ENCODE measurements at places on chromosomes 1 and 21.
A peak's percentile ranks its signal among the peaks of the same experiment; 100 is the strongest.

DNA sequence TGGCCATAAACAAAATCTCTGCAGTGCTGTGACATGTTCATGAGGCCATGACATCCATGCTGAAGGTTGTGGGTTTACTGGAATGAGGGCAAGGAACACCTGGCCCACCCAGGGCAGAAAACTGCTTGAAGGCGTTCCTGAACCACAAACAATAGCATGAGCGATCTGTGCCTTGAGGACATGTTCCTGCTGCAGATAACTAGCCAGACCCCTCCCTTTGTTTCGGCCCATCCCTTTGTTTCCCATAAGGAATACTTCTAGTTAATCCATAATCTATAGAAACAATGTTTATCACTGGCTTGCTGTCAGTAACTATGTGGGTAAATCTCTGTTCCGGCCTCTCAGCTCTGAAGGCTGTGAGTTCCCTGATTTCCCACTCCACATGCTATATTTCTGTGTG lies 28.9 kb upstream of the ABCD3 start:
- DNase-seq = no peak

DNA sequence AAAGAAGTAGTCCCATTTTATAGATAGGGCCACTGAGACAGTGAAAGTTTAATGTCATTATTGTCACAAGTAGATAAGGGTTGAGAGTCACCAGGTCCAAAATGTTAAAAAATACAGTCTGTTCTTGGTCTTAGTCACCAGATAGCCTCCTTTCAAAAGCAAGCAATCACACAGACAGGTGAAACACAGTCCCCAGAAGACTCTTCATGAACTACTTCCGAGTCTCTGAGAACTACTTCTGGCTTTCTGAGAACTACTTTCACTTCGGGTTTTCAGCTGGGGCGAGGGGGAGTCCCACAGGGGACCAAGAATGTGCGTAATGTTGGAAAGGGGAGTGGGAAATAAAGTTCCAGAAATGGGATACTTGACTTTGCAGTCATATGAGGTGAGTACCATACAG lies 143.2 kb downstream of the HHIPL2 start:
- DNase-seq = no peak

DNA sequence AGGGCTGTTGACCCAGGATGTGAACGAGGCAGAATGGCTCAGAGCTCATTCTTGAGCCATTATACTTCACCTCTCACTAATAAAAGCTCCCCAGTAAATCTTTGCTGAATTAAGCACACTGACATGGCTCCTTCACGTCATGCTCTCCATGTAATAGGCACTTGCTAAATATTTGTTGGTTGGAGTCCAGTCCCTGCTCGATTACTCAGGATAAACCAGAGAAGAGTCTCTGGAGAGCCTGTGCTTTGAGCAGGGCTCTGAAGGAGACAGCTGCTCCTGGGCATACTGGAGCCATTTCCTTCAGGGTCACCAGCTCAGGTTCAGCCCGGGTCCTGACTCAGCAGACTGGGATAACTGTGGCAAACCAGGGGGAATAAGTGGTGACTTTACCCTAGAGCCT lies 46.9 kb downstream of the HLX start:
- peak; percentile 82 for DNase-seq

DNA sequence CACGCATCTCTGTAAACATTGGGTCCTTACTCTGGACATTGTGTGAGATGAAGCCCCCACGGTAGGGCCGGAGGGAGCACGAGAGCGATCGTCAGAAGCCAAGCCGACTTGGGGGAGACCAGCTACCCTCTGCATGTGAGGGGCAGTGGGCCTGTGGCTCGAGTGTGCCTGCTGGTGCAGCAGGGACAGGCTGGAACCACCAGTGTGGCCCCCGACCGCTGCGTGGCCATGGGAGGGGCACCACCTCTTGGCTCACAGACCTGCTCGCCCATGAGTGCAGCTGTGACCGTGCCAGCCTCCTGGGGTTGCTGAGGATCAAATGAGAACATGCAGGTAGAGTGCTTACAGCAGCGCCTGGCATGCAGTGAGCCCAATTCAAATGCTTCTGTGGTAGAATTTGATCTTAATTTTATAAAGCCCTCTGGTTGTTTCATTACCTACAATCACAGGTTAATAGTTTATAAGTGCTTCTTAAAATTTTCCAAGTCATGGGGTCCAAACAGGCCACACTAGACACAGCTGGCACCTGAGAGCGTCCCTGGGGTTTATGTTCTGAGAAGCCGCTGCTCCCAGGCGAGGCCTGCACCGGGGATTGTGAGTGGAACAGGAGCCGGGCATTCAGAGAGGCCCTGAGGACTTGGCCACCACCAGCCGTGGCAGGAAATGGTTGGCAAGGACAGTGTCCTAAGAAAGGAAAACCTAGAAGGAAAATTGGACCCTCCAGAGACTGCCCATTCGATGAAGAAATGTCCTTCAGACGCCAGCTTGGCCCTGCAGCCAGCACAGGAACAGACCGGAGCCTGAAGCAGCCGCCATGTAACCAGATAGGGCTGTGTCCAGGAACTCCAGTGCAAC lies 22.6 kb upstream of the ADARB1 start:
- DNase-seq = no peak

DNA sequence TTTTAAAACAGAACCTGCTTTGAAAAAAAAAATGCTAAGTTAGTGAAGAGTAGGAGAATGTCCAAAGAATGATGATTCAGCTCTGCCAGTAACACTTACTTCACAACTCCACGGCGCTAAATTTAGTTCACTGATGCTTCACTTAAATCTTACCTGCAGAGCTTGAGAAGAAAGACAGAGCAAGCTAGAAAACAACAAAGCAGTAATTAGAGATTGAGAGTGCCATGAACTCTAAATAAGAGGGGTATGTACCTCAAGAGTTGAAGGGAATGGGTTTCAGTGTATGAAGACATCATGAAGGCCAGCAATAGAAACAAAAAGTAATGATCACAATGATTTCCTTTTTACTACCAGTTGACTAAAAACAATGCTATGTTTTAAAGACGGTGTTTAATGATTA lies 32.8 kb downstream of the EPRS1 start:
- DNase-seq = peak; percentile 20

GRCh38 chr1:113871597-113872113 lies at the start of gene PTPN22:
Gene PTPN22, minus strand, starts transcription at chr1:113871712.
- peak; percentile 60 for DNase-seq

- no peak for DNase-seq
Observed at GRCh38 chr1:233217832-233218231, 77.7 kb downstream of the PCNX2 start.

DNA sequence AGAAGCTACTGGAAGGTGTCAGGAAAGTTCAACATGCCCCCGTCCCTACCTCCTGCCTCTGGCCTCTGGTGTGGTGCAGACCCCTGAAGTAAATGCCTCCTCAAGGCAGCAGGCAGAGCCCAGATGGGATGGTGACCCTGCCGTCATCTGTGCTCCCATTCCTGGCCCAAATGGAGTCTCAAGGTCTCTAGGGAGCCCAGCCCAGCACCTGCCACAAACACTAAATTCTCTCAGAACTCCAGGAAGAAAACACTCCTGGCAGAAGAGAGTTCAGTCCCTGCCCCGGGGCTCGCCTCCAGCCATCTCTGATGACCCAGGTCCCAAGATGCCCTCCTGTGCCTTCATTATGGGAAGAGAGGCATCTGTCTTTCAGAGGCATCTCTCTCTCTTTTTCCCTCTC lies 261.6 kb upstream of the TMEM51 start:
- DNase-seq = no peak

- peak; percentile 6 for DNase-seq
Observed at GRCh38 chr1:247180581-247180980, 8.8 kb upstream of the ZNF124 start.

DNA sequence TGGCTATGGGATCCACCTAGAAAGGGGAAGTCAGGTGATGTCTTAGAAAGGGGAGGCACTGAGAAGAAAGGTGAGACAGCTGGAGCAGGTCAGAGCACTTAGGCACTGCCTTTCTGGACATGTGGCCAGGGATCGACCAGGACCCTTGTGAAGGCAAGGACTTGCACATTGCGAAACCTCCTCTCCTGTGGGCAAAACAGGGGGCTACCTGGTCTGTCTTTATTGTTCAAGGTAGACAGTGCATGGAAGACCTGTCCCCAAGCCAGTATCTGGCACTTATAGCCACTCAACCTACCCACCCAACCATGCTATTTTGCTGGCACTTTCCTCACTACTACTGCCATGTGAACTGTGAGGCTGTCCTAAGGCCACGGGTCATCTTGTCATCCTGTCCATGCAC lies 67.2 kb downstream of the NAV1 start:
- DNase-seq = no peak

DNA sequence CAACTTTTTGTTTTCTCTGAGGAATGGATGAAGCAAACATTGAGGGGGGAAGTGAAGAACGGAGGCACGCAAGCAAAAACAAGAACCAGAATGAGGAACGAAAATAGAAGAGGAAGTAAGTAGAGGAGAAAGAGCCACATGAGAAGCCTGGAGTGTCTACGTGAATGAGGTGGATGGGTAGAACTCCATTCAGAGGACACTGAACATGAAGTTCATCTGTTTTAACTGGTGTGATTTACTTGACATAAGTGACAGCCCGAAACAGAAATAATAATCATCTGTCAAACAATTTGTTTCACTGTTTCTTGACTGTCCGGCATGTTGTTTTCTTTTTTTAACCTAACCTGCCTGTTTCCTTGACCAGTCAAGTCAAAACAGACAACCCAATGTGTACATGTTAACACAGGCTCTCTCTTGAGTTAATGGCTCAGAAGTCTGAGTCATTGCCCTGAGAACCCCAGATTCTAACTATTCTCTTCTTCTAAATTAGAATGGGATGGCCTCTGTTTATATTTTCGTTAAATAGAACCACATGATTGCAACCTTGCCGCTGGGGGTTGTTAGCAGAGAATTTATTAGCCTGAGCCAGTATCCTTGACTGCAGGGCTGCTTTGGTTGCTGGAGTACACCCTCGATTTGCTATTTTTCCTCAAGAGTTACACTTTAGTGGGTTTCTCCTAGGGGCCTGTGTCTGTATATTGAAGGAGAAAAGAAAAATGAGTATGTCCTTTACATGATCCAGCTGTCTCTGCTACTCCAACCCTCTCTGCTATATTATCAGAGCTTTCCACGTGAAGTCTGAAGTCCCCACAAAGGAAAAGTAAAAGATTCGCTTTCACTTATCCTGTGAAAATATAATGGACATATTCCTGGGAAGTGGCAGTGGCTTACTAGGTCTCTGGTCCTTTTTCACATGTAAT lies 151.7 kb downstream of the ZC3H11B start:
- DNase-seq = peak; percentile 37

DNA sequence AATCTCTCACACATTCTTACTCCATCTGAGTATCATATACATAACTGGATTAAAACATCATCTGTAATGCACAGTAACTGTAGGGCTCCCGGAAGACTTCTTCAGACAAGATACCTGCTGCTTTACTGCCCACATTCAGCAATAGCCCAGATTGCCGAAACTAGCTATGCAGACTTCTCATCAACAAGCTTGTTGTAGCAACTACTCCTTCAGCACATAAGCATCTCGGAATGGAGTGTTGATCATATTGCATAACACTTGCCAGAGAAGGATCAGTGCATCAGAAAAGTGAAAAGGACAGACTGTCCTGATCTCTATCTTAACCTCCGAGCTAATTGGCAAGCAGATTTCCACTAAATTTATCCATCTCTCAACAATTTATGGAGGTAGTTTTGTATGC lies 354.6 kb upstream of the C1orf87 start:
- DNase-seq = no peak

GRCh38 chr1:182248721-182249120 lies 142.9 kb downstream of the GLUL start:
- no peak for DNase-seq

DNA sequence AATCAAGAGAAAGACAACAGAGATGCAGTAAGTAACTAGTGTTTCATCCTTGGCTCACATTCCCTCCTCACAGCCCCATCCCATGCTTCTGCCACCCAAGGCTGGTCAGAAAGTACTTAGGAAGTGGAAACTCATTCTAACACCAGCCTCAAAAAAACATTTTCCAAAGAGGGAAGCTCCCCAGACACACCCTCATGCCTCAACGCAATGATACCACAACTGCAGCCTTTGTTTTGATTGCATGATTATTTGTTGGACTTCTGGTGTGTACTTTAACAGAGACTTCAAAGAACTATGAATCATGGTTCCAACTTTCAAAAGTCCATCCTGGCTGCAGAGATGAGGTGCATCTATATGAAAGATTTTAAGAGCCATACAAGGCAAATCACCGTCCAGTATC lies 45.2 kb upstream of the KCNA3 start:
- DNase-seq = no peak

DNA sequence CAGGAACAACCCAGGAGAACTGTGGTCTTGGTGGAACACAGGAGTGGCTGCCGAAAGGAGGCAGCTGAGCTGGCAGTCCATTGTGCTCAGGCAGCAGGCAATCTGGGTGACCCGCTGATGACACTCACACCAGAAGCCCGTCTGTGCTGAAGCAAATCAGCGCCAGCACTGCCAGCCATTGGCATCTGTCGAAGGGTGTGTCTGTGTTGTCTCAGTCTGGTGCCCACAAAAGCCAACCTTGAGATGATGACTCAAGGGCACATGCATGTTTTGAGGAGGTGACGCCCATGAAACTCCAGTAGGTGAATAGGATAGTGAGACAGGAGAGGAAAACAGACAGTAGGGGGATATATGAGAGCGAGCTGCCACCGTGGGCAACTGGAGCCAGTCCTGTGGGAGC lies 167.3 kb downstream of the KAZN start:
- no peak for DNase-seq

DNA sequence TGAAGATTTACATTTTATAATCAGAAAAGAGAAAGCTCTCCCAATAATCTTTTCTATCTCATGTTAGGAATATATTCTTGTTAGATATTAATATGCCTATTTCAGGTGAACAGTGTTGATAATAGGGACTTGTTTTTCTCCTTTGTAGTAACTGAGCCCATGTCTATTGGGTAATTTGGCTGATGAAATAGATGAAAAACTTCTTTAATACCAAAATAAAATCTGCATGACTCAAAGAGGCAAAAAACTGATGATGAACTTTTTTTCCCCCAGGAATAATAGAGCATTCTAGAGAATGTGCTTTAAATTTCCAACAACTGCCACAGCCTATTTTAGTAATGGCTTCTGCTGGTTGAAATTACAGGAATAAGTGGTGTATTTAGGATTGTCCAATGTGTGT lies 178.9 kb upstream of the GREM2 start:
- DNase-seq = peak; percentile 32

DNA sequence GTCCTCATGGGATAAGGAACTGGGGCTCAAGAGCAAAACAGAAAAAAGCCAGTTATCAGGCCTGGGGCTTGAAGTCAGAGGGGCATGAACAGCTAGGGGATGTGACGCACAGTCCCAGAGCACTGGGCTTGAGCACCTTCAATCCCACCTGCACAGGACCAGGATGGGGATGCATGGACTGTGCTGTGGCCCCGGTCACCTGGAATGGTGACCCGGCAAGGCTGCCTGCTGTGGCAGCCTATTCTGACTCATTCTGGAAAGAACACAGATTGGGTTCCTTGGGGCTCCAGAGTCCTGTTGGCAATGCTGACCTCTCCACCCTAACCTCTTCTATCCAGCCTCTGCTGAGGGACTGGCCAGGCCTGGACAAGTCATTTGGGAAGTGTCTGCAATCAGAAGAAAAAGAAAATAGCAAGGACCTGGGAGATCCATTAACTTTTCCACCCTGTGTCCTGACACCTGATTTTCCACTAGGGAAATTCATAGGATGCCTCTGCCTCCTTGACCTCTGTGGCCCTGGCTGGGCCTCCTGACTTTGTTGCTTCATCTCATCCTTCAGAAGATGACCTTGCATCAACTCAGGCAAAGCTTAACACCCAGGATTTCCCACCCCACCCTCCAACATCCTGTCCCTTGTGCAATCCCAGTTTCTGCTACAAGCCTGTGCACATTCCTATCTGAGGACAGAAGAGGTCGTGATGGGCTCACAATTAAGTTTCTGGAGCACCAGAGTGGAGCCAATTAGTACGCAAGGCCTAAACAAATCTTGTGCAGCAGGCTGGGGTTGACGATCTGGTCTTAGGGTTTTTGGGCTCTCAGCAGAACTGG lies 17.9 kb upstream of the FMOD start:
- peak; percentile 94 for DNase-seq

Measured in foreskin fibroblast (primary cell).